ENCODE measurements at places on chromosomes 4 and X.

GRCh38 chrX:7318241-7318640 is 170.3 kb upstream of the PUDP start:
- no peak for DNase-seq

- no peak for DNase-seq
Measured at GRCh38 chrX:119935215-119935874, 8.2 kb downstream of the NKAP start.

- DNase-seq = no peak
Measured at GRCh38 chr4:5157791-5158770, 106.8 kb downstream of the STK32B start.

DNA sequence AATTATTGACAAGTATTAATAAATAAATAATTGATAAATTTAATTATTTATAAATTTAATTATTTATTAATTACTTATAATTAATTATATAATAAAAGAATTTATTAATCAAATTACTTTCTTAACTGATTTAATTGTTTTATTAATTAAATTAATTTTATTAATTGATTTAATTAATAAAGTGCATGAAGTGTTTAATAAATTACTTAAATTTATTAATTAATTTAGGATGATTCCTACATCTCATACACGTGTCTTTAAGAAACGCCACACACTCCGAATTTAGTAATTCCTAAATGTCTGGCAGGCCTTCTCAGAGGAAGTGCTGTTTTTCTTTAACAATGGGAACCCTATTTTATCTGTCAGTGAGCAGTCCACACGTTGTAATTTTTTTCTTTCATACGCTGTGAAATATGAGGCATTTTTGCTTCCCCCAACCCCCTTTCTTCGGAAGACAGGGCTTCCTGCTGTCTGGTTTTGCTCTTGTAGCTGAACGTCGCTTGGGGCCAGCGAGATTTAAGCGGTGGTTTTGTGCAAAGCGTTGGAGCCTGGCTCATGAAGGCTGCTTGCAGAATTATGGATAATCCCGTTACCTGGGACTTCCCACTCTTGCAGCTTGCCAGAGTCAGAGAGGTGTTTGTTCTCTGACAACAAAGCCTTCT is 46.8 kb downstream of the CRLF2 start:
- DNase-seq = no peak

GRCh38 chrX:85897362-85898126 is 149.8 kb downstream of the CHM start:
- DNase-seq = no peak

GRCh38 chr4:155265113-155265512 is 56.7 kb downstream of the NPY2R start:
- DNase-seq = no peak

- DNase-seq = no peak
Measured at GRCh38 chrX:136191171-136191570, 43.8 kb downstream of the FHL1 start.

- no peak for DNase-seq
Measured at GRCh38 chr4:152981842-152982241, 45.7 kb downstream of the FHDC1 start.

DNA sequence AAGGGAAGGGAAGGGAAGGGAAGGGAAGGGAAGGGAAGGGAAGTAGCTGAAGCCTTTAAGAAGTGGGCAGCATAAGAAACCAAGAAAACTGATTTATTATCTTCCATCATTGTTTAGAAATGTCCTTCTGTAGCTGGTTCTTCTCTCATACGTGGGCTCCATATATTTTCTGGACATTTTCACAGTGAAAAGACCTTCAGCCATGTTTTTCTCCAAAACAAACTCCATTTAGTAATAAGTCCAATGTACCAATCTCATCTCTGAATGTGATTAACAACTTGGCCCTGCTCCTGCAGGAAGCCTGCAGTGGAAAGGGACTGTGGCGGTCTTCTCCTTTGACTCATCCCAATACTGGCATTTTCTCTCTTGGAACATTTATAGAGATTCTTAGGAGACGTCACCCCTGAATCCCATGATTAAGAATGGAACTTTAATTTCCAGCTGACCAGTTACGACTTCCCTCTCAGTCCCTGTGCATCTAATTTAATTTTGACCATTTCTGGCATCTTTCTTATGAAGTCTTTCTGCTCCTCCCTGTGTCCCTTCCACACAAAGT is 96.6 kb upstream of the GUCY1A1 start:
- no peak for DNase-seq

All from HEK293T (cell line).